T follicular helper cell (primary cell): ENCODE measurements at places on chromosomes 1 and 21.

GRCh38 chr1:29357452-29357851 lies 121.1 kb downstream of the PTPRU start:
- DNase-seq = no peak

- no peak for DNase-seq
Observed at GRCh38 chr21:28423521-28424190, 569.0 kb downstream of the LTN1 start.

- no peak for DNase-seq
Observed at GRCh38 chr1:59595774-59596173, 219.0 kb upstream of the HOOK1 start.

DNA sequence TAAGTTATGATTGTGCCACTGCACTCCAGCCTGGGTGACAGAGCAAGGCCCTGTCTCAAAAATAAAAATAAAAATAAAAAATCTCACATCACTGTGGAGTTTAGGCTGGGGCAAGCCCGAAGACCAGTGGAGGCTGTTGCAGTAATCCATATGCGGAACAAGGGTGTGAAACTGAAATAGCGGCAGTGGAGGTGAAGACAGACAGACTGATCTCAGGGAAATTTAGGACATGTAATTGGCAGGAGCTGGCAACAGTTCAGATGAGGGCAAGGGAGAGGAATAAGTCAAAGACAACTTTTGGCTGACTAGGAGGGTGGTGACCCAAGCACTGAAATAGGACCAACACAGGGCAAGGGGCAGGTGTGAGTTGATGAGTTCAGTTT lies 8.4 kb downstream of the ARMH1 start:
- no peak for DNase-seq

- DNase-seq = no peak
Observed at GRCh38 chr1:151273924-151274466, 8.1 kb upstream of the ZNF687 start.

DNA sequence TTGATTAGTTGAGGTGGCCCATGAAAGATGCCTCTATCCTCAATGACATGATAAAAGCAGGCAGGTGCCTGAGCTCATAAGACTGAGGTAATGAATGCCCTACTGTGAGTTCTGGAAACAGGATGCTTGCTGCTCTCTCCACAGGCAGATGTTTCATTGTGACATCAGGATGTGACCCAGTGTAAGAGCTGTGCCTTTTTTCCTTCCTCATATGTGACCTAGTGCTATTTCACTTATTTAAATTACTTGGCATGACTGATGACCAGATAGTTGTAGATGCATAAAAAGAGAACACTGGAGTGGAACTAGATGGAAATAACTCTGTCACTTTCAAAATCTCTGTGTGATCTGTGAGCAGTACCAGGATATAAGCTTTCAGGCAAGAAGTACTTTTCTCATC lies 31.9 kb downstream of the KIF14 start:
- no peak for DNase-seq

GRCh38 chr1:228397966-228398365 lies 8.7 kb downstream of the TRIM11 start:
- DNase-seq = no peak
